GM12878 (cell line): ENCODE measurements at places on chromosomes 1 and 21. TPM values are rescaled to one million over a fixed set of nuclear protein-coding genes. Genes with fewer than 3 reads are reported as not detected.
A peak's percentile ranks its signal among the peaks of the same experiment; 100 is the strongest.

DNA sequence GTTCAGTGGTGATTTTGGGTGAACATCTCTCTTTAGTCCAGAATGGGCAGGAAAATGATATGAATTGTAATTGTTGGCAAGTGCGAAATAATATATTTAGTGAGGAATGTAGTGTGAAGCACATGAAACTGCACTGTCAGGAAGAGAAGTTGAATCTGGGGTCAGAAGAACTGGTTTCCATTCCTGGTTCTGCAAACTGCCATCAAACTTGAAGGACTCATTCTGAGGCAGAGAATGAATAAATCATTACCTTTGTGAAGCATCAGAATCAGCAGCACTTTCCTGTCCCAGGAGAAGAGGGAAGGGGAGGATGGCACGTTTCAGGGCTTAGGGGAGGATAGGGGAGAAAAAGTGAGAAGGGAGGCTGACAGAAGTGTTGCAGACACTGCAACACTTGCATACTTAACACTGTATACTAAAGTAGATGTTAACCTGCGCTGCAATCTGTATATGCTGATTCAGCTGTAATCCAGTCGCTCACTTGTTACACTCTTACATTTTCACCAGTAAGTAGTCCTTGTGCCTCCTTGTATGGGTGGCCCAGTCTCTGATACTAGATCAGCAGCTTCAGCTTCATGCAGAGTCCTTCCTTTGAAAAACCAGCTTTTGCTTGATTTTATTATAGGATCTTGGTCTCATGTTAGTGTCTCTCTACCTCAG, 10.5 kb upstream of the RPTN start:
- DNase-seq: no peak

GRCh38 chr1:184072376-184072775, 20.8 kb downstream of the TSEN15 start:
- DNase-seq: no peak

DNA sequence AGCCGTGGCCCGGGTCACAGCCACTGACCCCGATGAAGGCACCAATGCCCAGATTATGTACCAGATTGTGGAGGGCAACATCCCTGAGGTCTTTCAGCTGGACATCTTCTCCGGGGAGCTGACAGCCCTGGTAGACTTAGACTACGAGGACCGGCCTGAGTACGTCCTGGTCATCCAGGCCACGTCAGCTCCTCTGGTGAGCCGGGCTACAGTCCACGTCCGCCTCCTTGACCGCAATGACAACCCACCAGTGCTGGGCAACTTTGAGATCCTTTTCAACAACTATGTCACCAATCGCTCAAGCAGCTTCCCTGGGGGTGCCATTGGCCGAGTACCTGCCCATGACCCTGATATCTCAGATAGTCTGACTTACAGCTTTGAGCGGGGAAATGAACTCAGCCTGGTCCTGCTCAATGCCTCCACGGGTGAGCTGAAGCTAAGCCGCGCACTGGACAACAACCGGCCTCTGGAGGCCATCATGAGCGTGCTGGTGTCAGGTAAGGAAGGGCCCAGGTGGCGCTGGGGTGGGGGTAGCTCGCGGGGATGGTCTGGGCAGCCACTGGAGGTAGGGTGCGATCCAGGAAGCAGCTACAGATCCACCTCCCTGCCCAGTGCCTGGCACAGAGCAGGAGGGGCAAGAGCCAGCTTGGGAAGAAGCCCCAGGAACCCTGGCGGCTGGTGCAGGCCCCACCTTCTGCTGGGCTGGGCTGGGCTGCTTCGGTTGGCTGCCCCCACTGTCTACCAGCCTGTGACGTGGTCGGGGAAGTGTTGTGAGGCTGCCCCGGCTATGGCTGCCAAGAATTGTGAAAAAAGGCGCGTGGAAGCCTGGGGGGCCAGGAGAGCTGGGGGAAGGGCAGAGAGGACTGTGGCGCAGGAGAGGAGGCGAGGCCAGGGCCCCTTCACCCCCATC, 3.8 kb downstream of the CELSR2 start:
- DNase-seq: no peak

DNA sequence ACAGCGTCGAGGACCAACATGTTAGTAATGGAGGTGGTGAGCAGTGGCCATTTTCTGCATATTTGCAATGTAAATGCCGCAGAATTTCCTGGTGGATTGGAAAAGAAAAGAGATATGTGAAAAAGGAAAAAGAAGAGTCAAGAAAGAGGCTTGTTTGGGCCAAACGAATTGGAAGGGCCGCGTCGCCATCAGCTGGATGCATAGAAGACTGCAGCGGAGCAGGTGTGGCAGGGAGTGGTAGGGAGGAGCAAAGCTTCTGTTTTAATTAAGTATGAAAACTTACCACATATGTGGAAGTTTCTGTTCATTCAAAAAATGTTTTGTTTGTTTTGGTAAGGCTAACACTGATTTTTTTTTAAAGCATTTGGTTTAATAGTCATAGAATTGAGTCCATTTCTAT, 690.7 kb downstream of the NCAM2 start:
- DNase-seq: no peak

DNA sequence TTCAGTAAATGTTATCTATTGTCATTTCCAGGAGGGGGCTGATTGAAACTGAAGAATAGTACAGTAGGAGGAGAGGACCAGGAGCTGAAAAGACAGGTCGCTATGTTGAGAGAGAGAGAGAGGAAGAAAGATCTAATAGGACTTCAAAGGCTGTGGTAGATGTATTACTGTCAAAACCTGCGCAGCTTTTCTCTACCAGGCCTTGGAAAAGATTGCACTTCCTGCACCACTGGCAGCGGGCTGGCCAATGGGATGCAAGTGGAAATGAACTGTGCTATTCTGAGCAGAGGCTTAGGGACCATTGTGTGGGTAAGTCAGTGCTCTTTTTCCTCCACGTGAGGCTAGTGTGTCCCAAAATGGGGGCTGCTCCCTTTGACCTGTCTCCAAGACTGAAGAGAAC, 47.1 kb downstream of the MDM4 start:
- no peak for DNase-seq

- no peak for DNase-seq
These were observed 24.0 kb upstream of the CACYBP start for GRCh38 chr1:174975764-174976163.

DNA sequence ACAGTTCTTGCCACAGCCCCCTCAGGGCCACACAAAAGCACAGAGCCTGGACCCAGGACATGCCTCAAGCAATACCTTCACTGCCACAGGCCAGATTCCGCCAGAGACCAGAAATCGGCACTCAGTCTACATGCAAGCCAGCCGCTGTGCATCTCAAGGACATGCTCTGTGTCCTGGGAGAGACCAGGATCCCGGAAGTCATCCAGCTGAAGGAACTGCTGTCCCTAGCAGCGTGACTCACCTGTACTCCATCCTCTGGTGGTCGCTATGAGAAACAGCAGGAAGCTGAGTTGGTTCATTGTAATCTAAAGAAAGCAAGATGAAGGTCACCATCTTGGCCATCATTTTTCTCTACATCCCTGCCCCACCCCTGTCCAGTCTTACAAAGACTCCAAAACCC, 401 bp downstream of the ITLN1 start:
- no peak for DNase-seq

- DNase-seq: no peak
These were observed 125.9 kb downstream of the RGS21 start for GRCh38 chr1:192442736-192443135.

- DNase-seq: no peak
These were observed 234.6 kb upstream of the IRF2BP2 start for GRCh38 chr1:234844479-234845031.

- no peak for DNase-seq
These were observed 351.1 kb downstream of the CAMTA1 start for GRCh38 chr1:7136166-7136953.

GRCh38 chr1:186829686-186830587, 1.2 kb downstream of the PLA2G4A start:
- no peak for DNase-seq

DNA sequence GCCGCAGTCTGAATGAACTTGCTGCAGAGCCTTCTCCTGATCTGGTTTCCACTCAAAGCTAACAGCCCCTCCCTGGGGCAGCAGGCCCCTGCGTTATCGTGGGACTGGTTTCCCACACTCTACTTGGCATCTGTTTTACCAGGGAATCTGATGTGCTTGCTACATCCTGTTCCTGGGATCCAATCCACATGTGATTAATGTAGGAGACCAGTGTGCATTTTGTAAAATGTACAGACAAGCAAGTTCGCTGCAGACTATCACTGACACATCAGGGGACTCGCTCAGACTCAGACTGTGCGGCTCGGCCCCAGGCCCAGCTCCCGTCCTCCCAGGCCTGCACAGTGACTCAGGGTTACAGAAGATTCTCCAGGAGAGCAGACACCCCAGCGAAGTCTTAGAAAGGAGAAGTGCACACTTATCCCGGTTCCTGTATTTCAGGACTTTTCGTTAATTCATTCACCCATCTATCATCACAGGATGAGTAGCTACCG, 340.1 kb downstream of the MATN1 start:
- no peak for DNase-seq

GRCh38 chr1:54804471-54805132, 3.5 kb upstream of the TTC22 start:
- DNase-seq: no peak

- DNase-seq: no peak
These were observed 264 bp downstream of the FCRL3 start for GRCh38 chr1:157700305-157700704.

DNA sequence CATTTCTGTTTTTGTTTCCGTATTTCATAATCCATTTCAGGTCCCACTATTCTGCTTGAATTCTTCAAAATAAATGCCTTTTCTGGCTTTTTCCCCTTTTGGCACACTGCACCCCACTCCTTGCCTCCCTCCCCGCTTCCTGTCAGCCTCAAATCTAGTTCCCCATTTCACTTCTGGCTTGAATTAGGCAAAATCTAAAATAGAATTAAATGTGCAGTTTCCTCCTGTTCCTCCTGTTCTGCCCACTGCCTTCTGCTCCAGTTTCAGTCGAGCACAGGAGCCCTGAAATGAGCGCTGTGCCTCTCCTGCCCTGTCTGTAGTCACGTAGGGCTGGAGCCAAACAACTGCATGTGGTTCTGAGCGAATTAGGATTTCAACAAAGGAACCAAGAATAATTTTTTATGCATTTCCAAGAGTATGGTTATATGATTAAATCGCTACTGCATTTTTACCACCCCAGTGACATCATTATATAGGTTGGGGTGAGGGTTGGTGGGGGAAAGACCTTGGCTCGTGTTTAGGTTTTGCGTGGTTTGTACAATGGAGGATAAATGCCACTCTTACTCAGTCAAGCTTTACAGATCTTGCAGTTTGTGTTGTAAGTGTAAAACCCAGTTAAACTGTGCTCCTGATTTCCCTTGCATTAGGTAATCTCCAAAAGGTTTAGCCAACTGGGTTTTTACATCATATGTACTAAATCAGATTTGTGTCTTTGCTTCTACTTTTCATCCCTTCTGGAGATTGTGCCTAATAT, 114.9 kb downstream of the VPS13D start:
- peak; percentile 31 for DNase-seq

GRCh38 chr1:63847308-63847910, 73.6 kb downstream of the ROR1 start:
- no peak for DNase-seq

DNA sequence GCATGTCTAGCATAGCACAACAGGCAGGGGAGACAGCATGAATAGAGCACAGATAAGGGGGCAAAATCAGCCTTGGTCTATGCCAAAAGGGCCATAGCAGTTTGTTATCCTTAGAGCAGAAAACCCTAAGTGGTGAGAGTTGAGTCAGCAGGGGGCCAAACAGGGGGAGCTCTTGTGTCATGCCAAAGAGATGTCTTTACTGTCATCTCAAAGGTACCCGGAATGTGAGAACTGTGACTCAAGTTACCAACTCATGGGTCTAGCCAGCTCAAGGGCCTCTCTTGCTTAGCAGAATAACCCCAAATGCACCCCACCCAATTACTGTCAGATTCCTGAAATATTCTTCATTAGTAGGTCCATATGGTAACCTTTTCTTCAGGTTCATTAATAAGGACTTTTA, 45.9 kb upstream of the NRDC start:
- no peak for DNase-seq

DNA sequence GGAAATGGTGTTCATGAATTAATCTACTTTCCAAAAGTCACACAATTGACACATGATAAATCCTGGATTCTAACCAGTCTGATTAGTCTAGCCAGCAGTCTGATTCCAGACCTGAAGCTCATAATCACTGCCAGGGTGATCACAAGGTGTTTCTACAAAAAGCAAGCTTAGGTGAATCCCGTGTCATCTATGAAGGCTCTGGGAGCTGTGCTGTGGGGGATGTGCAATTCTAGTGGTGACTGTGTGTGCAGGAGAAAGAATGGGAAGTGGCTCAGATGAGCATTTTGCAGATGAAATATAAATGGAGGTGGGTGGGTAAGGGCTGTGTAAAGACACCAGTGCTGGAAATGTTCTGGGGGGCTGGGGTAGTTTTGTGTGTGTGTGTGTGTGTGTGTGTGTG, 1.8 kb upstream of the NPPB start:
- DNase-seq: no peak

DNA sequence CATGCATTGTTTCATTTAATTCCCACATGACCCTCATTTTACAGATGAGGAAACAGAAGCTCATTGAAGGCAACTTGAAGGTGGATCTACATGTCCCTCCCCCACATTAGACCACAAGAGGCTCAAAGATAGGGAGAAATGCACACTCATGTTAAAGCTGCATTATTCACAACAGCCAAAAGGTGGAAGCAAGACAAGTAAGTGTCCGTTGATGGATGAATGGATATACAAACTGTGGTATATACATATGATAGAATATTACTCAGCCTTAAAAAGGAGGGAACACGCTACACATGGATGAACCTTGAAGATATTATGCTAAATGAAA, 149.7 kb upstream of the JUN start:
- no peak for DNase-seq

DNA sequence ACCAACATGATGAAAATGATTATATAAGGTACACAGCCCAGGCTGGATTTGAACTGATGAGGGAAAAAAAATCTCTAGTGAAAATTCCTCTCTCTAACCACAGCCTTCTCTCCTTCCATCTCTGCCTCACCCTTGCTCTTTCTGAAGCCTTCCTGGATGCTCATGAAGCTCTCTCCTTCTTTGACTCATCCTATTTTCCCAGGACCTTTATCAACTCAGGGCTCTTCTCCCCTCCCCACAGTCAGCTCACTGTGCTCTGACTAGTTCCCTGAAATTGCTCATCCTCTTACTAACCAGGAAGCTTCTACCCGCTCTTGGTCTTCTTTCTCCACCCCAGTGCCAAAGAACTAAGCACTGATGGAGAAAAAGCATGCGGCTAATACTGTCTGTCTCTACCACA, 46.4 kb upstream of the ERG start:
- no peak for DNase-seq

- no peak for DNase-seq
These were observed 26.4 kb downstream of the TEX35 start for GRCh38 chr1:178539291-178539690.

DNA sequence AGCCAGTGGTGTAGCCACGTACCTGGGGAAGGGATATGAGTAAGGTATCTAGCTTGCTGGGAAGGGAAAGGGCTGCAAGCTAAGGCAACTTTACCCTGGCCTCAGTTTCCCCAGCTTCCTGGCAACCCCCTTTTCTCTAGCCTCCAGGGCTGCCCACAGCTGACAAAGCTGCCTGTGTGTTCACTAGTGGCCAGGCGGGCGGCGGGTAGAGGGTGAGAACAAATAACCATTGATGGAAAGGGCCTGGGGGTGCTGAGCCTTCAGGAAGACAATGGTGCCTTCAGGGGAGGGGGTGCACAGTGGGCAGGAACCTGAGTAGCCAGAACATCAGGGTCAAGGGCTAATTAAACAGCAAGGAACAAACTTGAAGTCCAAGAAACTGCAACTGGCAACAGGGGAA, 6.1 kb downstream of the CERS2 start:
- no peak for DNase-seq

The ST6GALNAC3 gene
- polyA plus RNA-seq: 0.14 TPM in 1 of 2 replicates, not detected in the other

The RGS13 gene
- 0.11 and 0.26 TPM in 2 replicates for polyA plus RNA-seq

The AGO4 gene
- polyA plus RNA-seq: 1.1 and 1.5 TPM in 2 replicates

The ITLN2 gene
- not detected in 2 replicates for polyA plus RNA-seq

The SLAMF9 gene
- polyA plus RNA-seq: not detected in 2 replicates

The SH3BGR gene
- polyA plus RNA-seq: 3.5 and 3.7 TPM in 2 replicates

The KDF1 gene
- 0.13 TPM in 1 of 2 replicates, not detected in the other for polyA plus RNA-seq

The MR1 gene
- polyA plus RNA-seq: 35.7 and 39.0 TPM in 2 replicates
